Calu3 (cell line): ENCODE measurements at places on chromosomes 12 and 14. TPM values are rescaled to one million over a fixed set of nuclear protein-coding genes. Genes with fewer than 3 reads are reported as not detected.
A peak's percentile ranks its signal among the peaks of the same experiment; 100 is the strongest.

- DNase-seq, result no peak
These were observed 38.0 kb upstream of the PPP4R3A start for GRCh38 chr14:91548108-91548507.

The COL2A1 gene
- total RNA-seq, result 0.50 TPM in 1 of 2 replicates, not detected in the other

DNA sequence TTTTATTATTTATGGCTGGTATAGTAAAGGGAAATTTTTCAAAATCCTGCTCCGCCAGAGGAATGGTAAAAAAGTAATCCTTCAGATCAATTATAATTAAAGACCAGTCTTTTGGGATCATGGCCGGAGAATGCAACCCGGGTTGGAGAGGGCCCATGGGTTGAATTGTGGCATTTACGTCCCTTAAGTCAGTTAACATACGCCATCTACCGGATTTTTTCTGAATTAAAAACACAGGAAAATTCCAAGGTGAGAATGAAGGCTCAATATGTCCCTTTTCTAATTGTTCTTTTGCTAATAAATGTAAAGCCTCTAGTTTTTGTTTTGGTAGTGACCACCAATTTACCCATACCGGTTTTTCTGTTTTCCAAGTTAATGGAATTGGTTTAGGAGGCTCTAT is 602.8 kb downstream of the ALG10 start:
- peak; percentile 4 for DNase-seq

The HOXC9 gene
- 0.42 and 0.54 TPM in 2 replicates for total RNA-seq

DNA sequence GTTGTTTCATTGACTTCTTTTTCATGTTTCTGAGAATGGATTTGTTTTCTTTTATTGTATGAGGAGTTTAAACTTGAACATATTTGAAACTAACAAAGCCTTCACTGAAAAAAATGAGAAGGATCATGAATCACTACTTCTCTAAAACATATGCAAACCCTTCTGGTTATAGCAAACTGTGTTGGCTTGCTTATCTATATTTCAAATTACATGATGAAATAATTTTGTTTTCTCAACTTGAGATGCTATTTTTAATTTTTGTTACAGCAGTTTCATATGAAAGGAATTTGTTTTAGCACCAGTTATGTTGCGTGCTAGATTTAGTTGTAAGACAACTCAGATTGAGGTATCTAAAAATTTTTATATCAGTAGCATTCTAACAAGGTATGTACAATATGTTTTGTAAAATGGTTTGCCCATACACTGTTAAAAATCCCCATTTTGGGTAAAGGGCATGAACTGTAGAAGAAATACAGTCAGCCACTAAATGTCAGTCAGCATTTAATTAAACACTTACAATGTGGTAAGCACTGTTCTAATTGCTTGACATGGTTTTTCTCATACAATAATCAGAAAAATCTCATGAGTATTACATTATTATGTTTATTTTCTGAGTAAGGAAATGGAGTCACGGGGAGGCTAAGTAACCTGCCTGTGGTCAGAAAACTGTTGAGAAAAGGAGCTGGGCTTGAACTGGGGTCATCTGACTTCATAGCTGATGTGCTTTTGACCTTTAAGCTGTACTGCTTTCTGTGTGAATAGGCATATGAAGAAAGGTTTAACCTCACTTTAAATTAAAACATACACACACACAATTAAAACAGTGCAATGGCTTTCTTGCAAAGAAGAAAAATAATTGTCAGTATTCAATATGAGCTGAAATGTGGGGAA is 105.7 kb downstream of the PLEKHA5 start:
- DNase-seq, result no peak

GRCh38 chr12:1790444-1790843 is 29.9 kb upstream of the LRTM2 start:
- DNase-seq, result no peak

DNA sequence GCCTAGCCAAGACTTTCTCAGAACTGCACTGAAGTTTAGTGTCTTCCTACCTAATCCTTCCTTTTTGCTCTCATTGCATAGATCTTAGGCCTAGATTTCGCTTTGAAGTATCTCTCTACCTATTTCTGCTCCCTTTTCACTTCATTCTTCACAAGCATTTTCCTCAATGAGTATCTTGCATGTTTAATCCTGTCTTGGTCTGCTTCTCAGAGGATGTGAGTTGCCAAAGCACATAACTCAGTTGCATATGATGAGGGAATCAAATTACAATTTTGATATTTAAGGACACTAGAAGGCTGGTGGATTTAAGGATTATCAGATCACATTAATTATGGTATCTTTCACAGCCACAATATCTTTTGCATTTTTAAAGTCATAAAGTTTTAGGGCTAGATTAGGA is 195.5 kb upstream of the DAAM1 start:
- no peak for DNase-seq

GRCh38 chr14:100025111-100025510 is 40.1 kb upstream of the EVL start:
- peak; percentile 74 for DNase-seq

The PYGL gene
- total RNA-seq, result 39.5 and 41.2 TPM in 2 replicates

GRCh38 chr12:117227000-117227653 is 36.9 kb upstream of the FBXO21 start:
- DNase-seq, result no peak

DNA sequence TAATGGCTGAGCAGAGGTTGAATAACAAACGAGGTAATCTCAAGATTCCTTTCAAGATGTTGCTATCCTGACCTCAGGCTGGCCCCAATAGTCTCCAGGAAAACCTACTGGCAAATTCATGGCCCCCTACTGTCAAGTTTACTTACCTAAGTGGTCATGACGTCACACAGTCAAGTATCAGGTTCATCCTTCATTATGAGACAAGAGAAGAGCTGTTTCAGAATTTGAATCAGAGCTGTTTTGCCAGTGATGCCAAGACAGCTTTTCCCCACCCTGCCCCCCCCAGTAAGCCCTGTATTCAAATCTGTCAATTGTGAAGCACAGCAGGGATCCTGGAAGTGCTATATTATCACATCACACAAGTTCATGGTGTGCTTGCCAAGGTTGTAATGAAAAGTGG is 509.6 kb downstream of the NOVA1 start:
- DNase-seq, result no peak

- no peak for DNase-seq
These were observed 1.0 kb downstream of the DNAJC14 start for GRCh38 chr12:55828357-55828756.

The ANO4 gene
- 1.3 and 1.9 TPM in 2 replicates for total RNA-seq

The MYH6 gene
- not detected in 2 replicates for total RNA-seq
